ENCODE measurements at places on chromosomes 11 and 22.

DNA sequence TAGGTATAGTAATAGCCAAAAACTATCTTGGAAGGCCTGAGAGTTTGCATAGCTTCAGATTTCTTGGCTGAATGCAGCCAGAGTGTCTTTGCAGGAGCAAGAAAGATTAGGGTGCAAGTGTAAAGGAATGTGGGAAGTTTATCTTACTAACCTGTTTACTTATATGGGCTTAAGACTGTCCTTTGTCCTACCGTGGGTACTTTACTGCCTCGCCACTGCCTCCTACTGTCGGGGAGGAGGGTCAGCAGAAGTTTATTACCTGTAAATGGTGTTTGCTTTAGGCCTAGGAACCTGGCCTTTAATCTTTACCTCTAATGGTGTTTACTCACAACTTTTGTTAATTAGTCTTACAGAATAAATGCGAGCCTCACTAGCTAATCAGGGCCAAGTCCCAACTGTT, 633.8 kb downstream of the DLG2 start:
- peak; percentile 24 for DNase-seq

- DNase-seq = no peak
Observed at GRCh38 chr11:105490333-105490732, 119.5 kb upstream of the GRIA4 start.

DNA sequence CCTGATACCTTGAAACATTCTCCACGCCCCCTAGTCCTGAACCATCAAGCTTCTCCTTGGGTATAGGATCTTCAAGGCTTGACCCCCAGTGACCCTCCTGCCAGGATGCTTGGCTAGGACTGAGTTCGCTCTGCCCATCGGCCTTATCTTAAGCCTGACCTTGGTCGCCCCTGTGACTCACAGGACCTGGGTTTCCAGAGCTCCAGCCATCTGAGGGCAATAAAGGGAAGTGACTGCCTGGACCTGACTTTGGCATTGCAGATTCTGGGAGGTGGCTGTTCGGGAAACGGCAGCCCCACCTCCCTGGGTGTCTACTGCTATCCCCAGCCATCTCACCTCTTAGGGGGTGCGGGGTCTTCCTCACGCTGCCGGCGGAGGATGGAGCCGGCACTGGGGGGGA, 15.4 kb downstream of the CARD10 start:
- DNase-seq = peak; percentile 66

GRCh38 chr11:99418927-99419720, 398.4 kb downstream of the CNTN5 start:
- no peak for DNase-seq

DNA sequence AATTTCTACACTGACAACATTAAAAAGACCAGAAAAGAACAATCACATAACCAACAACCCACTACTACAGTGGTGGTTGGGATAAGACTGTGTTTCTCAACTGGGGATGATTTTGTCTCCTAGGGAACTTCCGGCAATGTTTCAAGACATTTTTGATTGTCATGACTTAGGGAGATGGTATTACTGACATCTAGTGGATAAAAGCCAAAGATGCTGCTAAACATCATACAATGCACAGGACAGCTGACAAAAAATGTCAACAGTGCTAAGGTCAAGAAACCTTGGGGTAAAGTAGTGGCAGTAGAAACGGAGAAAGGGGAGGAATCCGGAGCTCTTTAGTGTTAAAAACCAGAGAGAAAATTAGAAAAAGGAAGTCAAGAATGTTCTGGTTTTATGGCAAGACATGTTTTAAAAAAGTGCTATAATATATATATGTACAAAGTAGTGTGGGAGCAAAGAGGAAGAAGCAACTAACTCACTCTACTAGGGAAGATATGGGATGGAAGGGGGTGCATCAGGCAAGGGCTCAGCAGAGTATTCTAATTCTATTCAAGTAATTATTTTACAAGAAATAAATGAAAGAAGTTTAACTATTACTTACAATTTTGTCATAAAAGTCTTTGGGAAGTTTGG, 37.2 kb downstream of the CKAP5 start:
- peak; percentile 18 for DNase-seq

GRCh38 chr11:33016654-33017053, 976 bp downstream of the DEPDC7 start:
- no peak for DNase-seq

- no peak for DNase-seq
Observed at GRCh38 chr11:36253238-36253637, 36.0 kb downstream of the COMMD9 start.

DNA sequence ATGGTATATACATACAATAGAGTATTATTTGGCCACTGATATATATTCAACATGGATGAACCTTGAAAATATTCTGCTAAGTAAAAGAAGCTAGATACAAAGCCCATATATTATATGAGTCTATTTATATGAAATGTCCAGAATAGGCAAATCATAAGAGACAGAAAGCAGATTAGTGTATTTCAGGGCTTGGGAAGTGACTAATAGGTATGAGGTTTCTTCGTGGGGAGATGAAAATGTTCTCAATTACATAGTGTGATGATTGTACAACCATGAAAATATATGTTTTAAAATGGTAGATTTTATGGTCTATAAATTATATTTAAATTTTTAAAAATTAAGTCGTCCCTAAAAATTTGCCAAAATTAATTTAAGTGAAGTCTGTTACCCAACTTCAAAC, 92.2 kb downstream of the STK33 start:
- DNase-seq = no peak

DNA sequence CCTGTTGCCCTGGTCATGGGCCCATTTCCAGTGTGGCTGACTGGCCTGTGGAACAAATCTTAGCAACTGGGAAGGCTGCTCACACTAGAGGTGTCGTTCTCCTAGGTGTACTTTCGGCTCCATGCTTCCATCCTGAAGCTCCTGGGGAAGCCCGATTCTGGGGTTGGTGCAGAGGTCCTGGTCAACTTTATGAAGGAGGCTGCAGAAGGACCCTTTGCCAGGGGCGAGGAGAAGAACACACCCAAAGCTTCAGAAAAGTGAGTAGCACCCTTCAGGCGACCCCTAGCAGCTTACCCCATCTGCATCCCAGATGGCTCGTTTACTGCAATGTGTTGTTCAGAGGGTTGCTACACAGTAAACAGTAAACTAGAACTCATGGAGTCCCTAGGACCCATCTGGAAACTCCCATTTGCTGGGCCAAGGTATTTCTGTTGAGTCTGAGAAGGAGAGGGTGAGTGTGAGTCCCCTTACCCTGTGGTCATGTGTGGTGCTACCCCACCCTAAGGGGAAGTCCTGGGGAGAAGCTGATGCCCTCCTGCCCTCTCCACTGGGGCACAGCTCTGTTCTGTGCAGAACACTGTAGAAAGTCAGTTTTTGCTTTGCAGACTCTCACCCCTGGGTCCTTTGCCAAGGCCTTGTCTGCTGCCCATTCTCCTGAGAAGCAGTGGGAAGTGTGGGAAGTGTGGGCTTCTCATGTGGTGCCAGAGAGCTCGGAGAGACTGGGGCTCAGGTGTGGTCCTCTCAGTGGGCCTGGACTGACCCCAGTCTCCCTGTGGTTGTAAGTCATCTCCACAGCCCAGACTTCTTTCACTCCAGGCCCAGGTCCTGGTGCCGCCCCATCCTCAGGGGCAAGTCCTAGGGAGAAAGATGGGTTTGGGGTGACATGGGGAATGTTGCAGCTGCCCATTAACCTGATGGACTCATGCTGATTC, 85.0 kb downstream of the CABIN1 start:
- DNase-seq = no peak

DNA sequence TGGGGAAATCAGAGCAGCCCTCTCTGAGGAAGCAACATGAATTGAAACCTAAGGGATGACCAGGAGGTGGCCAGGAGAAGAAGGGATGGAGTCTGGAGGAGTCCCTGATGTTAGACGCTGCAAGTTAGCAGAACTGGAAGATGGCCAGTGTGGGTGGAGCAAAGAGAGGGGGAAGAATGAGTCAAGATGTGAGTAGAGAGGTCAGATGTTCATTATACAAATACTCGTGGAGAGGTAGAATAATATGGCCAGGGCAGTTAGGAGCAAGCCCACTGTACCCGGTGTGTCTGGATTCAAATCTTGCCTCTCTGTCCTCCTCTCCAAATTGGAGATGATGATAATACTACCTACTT, 242.0 kb downstream of the TENM4 start:
- no peak for DNase-seq

DNA sequence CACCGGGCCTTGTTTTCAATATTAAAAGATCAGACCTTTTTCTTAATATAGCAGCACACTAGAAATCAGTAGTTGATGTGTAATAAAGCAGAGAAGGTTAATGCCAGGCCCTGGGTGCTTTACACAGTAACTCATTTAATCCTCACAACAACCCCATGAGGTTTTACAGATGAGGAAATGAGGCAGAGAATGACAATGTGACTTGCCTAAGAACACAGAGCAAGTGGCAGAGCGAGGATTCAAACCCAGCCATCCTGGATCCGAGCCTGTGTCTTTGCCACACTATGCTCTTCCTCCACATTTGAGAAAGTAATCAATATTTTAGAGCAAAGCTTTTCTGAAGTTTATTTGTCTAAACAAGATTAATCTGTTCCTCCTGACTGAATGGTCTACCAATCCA, 7.2 kb downstream of the JAML start:
- no peak for DNase-seq

DNA sequence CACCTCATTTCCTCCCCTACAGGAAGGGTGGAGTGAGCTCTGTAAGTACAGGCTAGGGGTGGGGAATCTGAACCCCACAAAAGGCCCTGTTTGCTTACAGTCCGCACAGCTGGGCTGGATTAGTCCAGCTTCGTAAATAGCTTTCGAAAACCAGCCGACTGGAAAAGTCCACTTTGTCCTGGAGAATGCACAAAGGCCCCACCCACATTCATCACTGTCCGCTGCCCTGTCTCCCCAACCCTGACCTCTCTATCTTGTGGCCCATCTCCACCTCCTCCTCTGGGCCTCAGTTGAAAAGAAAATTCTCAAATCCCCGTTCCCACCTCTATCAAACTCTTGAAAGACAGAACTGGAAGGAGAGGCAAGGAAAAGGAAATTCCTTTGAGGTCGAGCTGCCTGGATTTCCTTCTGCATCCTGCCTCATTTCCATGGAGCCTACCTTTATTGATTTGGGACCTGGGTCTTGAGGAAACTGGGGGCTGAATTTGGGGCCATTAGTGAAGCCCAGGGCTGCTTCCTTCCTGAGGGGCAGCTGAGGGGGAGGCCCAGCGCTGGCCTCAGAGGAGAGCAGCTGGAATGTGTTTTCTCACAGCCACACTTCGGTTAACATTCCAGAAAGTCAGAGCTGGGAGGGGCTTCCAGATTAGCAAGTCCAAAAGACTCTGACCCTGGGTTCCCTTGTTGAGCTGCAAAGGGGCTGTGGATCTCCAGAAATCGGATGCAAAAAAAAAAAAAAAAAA, 147.6 kb downstream of the FBXO7 start:
- DNase-seq = peak; percentile 76

- no peak for DNase-seq
Observed at GRCh38 chr11:95335989-95336388, 105.0 kb upstream of the SESN3 start.

DNA sequence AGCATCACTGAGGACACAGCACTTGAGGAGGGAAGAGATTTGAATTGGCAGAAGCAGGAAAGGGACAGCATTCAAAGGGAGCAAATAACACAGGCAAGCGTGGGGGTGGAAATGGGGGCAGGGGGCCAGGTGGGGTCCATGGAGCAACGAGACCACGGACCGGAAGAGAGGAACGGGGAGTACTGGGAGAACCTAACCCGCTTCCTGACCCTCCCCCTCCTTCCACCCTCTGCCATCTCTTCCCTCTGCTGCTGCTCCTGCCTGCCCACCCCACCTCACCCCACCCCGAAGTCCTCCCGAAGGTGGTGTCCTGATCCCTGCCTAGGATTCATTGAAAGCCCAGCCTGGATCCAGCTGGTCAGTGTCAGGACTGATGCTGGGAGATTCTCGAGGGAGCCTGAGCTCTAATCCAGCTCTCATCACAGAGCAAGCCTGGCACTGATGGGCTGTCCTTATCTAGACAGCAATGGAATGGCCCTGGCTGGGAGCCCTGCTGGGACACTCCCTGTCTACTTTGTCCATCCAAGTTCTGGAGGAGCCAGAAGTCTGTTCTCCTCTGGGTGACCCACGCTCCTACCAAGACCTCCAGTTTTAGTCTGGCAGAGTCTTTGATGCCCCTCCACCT, 105.0 kb downstream of the TRIM29 start:
- DNase-seq = no peak

GRCh38 chr11:1342946-1343345, 33.5 kb upstream of the TOLLIP start:
- no peak for DNase-seq

- peak; percentile 49 for DNase-seq
Observed at GRCh38 chr11:59187587-59187986, 15.7 kb downstream of the DTX4 start.

- DNase-seq = no peak
Observed at GRCh38 chr22:35390933-35391332, 9.0 kb upstream of the MCM5 start.

DNA sequence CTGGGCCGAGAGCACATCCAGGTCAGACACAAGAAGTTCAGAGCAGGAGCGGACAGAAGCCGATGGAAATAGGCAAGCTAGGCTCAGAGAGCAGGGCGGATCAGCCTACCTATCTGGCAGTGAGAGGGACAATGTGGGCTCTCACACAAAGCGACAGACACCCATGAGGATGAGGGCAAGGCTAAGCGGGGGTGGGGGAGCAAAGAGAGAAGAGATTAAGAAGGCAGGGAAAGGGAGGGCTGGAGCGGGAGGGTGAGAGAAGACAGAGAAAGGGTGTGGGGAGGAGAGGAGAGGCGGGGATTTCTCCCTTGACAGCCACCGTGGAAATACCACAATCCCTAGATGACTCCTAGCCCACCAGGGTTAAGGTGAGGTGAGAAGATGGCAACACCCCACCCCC, 57.9 kb downstream of the BUD13 start:
- DNase-seq = no peak

GRCh38 chr11:108483163-108483562, 15.0 kb downstream of the POGLUT3 start:
- DNase-seq = no peak

DNA sequence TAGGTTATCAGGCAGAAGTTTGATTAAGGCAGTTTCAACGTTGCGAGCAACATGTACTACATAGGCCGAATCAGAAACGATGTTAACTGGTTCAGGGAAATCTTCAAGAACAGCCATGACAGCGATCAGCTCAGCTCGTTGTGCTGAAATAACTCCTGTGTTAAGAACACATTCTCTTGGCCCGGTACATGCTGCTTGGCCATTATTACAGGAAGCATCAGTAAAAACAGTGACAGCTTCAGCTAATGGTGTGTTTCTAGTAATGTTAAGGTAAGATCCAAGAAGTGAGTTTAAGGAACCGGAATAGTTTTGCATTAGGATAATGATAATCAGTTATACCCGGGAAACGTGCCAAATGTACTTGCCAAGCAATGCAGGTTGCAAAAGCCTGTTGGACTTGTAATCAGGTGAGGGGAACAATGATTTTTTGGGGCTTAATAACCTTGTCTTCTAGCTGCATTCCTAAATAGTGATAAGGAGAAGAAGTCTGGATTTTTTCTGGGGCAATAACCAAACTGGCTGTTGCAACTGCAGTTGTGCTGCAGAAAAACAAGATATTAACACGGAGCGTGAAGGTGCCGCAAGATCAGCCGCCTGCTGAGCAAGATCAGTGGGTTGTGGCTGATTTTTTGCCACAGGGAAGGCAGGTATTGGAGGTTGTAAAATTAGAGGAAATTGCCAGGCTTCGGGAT, 14.3 kb downstream of the OR52K1 start:
- DNase-seq = no peak

GRCh38 chr11:13205486-13205885, 72.1 kb upstream of the BMAL1 start:
- no peak for DNase-seq
